ENCODE measurements at places on chromosomes 11 and 22.

GRCh38 chr22:22754961-22755777 lies 110.8 kb downstream of the GGTLC2 start:
- DNase-seq, result no peak

DNA sequence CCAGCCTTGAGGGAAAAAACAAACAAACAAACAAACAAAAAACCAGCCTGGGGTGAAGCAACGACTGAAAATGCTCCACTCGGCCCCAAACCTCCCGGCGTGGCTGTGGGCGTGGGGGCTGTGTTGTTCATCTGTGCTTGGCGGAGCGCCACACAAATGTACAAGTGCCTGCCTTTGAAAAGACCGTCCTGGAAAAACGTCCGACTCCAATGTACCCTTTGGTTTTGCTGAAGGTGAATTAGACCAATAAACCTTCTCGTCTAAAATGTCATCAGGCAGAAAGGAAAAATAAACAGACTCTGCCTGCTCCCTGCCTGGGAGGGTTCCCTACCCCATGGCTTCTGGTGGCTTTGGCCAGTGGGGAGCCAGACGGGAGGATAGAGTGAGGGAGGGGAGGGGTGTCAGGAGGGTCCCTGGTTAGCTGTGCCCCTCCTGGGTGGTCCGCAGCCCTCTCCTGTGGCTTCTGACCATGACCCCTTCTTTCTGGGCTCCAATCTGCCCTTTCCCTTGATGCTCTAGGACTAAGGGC lies 93.9 kb downstream of the TRMU start:
- no peak for DNase-seq

DNA sequence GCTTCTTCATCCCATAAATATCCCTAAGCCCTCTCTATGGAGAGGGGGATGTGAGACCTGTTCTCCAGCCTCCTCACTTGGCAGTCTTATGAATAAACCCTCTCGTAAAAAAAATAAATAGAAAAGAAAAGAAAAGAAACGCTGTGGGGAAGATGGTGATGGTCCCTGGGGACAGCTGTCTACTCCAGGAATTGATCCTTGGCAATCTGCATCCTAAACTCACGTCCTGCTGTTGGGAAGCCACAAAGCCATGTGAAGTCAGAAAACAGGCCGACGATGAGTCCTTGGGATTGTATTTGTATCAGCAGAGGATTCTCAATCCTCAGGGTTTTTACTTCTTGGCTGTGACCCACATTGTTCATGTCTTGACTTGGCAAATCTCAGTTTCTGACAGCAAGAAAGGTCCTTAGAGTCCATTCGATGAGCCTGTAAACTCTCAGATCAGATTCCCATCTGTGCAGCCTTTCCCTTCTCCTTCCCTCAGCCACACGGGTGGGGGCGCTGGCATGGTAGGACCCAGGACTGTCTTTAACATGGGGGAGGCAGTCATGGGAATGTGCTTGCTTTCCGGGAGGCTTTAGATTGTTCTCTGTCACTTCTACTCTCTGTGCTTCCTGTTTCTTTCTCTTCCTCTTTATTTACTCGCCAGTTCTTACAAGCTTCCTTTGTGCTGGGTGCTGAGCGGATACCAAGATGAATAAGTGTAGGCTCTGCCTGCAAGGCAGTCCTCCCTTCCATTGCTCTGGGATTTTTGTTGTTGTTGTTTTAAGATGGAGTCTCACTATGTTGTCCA lies 24.9 kb downstream of the TCP11L1 start:
- no peak for DNase-seq

- DNase-seq, result peak; percentile 64
Measured at GRCh38 chr11:2860636-2861035, 24.9 kb downstream of the CDKN1C start.

- DNase-seq, result no peak
Measured at GRCh38 chr11:20634781-20635180, 34.6 kb upstream of the NELL1 start.

DNA sequence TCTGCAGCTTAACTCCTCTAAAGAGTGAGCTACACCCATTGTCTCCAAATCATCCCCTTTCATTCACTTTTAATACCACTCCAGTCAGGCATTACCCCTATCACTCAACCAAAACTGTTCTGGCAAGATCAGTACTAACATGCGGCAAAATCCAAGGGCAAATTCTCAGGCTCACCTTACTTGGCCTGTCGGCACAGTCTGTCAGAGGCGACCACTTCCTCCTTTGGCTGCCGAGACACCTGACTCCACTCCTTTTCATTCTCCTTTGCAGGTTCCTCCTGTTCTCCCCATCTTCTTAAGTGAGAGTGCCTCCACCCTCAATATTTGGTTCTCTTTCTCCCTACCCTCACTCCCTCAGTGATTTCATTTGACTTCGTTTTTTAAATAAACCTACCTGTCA lies 4.2 kb downstream of the C11orf91 start:
- DNase-seq, result peak; percentile 62

DNA sequence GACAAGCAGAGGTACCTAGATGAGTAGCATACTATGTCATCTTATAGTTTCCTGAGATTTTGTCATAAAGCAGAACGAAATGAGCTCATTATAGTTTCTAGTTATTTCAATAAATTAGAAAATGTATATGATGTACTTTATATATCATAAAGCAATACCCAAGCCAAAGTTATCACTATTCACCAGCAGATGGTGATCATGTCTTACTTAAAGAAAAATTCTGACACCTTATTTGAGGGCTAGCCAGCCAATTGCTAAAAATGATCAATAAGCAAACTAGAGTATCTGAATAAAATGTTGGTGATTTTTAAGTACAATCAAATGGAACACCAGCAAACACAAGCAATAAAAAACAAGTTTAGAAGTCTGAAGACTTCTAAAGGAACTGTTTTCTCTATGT lies 44.1 kb downstream of the RSF1 start:
- DNase-seq, result no peak

DNA sequence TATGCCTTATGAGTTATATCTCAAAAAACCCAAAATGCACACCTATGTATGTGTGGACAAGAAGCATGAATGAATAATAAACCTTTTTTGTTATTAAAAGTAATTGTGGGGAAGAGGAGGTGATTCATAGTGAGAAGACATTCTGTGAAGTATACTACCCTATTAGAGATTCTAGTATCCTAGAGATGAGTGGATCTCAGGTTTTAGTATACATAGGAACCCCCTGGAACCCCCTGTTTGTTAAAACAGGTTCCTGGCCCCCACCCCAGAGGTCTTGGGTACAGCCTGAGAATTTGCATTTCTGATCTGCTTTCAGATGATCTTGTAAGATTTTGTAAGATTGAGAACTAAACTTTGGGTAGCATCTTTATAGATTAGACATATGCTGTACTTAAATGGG lies 17.5 kb downstream of the NUCB2 start:
- no peak for DNase-seq

GRCh38 chr11:126082251-126083109 lies 19.8 kb upstream of the CDON start:
- DNase-seq, result no peak

DNA sequence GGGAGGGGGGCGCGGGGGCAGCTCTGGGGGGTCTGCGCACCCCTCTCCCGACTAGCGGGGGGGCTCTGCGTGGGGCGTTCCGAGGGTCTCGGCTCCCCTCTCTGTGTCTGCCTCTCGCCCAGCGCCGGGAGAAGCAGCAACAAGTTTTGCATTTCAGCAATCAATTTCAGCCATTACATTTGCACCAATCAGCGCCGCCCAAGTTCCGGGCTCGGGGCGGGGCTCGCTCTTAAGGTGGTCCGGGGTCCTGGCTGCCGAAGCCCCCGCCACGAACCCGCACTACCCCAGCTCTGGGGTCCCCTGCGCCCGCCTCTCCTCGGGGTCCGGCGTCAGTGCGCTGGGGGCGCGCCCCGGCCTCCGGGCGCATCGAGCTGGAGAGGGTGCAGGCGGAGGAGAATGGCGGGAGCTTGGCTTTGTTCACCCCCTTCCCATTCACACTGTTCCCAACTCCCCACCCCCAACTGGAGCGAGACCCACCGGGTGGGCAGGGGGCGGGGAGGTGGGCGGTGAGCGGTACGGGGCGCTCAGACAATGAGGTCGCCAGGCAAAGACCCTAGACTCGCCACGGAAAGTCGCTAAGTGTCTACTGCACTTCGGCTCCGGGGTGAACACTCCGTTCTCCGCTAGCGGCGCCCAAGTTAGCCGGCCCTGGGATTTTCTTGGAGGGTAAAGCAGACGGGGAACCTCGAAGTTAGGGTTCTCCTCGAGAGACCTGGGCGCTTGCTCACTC lies at the start of gene MN1:
Gene MN1, minus strand, starts transcription at position 141 of the 730 bp plus-strand sequence. CDS start 1,213 bp downstream, outside the sequence.
- DNase-seq, result peak; percentile 35

DNA sequence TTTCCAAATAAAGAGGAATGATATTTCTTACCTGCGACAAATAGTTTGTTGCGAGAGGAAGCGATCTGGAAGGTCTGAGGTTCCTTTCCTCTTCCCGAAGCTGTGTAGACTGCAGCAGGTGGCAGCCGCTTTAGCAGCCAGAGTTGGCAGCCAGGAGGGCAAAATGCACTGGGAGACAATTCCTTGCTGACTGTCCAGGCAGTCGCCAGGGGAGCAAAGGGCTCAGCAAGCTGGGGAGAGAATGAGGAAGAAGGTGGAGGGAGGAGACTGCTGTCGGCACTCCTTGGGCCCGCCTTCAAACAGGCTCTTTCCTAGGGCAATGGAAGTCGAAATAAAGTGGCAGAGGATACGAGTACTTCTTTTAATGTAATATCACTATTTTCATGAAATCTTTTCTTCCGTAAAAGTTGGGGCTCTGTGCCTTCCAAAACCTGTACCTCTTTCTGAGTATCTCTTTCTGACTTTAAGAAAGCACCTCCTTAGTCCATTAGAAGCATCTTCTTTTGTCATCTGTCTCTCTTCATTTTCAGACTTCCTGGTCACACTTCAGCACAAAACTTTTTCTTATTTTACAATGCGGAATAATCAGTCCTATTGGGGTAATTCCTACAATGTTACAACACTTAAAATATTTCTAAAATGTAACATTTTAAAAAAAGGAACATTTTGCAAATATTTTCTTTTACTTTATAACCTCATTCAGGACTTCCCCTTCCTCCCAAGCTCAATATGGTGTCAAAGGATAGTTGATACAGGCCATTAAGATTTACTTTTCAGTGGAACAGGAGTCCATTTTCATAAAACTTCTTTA lies at the start of gene IL18:
Gene IL18, minus strand, starts transcription at position 220 of the 811 bp plus-strand sequence. CDS start 9,041 bp downstream, outside the sequence.
- peak; percentile 82 for DNase-seq

DNA sequence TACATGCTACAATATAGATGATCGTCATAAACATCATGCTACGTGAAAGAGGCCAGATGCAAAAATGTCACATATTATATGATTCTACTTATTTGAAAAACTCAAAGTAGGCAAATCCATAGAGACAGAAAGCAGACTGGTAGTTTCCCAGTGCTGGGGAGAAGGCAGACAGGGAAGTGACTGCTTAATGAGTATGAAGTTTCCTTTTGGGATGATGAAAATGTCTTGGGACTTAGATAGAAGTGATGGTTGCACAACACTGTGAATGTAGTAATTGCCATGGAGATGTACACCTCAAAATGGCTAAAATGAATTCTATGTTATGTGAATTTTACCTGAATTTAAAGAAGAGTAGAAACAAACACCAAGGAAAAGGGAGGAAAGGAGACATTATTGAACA lies 45.2 kb upstream of the EHF start:
- DNase-seq, result no peak

GRCh38 chr11:69044111-69045013 lies 4.4 kb upstream of the TPCN2 start:
- peak; percentile 71 for DNase-seq

GRCh38 chr22:34805771-34806170 lies 260.2 kb upstream of the ISX start:
- no peak for DNase-seq

- peak; percentile 44 for DNase-seq
Measured at GRCh38 chr11:75406338-75406777, 7.0 kb downstream of the RPS3 start.

- no peak for DNase-seq
Measured at GRCh38 chr11:103465555-103466140, 356.4 kb downstream of the DYNC2H1 start.

GRCh38 chr22:45702981-45703380 lies 31.3 kb downstream of the ATXN10 start:
- no peak for DNase-seq

All from kidney tubule cell (primary cell).